ENCODE measurements at places on chromosomes 4 and X. TPM values are rescaled to one million over a fixed set of nuclear protein-coding genes. Genes with fewer than 3 reads are reported as not detected.
A peak's percentile ranks its signal among the peaks of the same experiment; 100 is the strongest.

The FHDC1 gene
- 27.7 TPM for total RNA-seq

The HTRA3 gene
- 2.9 TPM for total RNA-seq

- no peak overlapping the region for H3K27ac ChIP-seq
- H3K36me3 ChIP-seq: no peaks in the 10 kb centered on the region
- no peaks in the 10 kb centered on the region for H3K27me3 ChIP-seq
Observed at GRCh38 chr4:62015043-62015739, 815.1 kb downstream of the ADGRL3 start.

- no peak for DNase-seq
- no peak overlapping the region for H3K4me3 ChIP-seq
- no peak overlapping the region for H3K27ac ChIP-seq
Observed at GRCh38 chr4:165877286-165877685, 4.2 kb downstream of the TLL1 start.

- H3K4me1 ChIP-seq: no peaks in the 10 kb centered on the region
- H3K27ac ChIP-seq: no peak overlapping the region
- no peaks in the 10 kb centered on the region for H3K36me3 ChIP-seq
- no peak for DNase-seq
- H3K4me3 ChIP-seq: no peak overlapping the region
- no peaks in the 10 kb centered on the region for H3K27me3 ChIP-seq
Observed at GRCh38 chrX:134416087-134416486, 43.9 kb upstream of the HPRT1 start.

GRCh38 chr4:66294638-66295037, 624.3 kb upstream of the EPHA5 start:
- H3K4me1 ChIP-seq: no peaks in the 10 kb centered on the region
- H3K27ac ChIP-seq: no peak overlapping the region
- no peaks in the 10 kb centered on the region for H3K36me3 ChIP-seq
- H3K4me3 ChIP-seq: no peak overlapping the region

DNA sequence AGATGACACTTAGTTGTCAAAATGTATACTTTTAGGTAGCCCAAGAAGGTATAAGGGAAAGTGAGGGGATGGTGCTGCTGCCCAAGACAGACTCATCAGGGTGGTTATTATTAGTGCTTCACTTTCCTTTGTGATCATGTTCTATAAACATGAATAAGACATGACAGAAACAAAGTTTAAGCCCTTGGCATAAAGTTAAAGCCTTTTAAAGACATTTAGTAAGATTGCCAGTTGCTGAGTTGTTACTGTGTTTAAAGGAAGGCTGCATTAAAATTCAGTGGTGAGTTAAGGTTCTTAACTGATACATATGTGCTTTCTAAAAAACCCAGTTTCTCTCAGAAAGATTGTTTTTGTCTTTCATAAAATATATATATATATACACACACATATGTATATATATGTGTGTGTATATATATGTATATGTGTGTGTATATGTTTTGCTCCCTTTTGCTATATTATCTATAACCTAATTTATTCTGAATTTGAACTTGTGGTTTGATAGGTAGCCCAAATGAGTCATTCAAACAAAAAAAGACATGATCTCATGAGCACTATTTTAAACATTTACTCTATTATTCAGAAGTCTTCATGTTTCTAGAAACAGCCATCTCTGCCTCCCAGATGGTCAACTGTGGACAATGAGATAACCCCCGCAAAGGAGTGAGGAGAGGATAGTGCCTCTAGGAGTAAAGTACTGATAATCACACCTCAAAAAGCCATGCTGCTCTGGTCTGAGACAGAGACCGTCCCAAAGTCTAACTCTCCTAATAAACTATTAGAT, 98.1 kb upstream of the OTUD4 start:
- no peak overlapping the region for H3K27ac ChIP-seq
- no peak overlapping the region for H3K4me3 ChIP-seq
- no peaks in the 10 kb centered on the region for H3K27me3 ChIP-seq
- no peaks in the 10 kb centered on the region for H3K4me1 ChIP-seq

The BGN gene
- total RNA-seq: 2.1 TPM

GRCh38 chr4:93834249-93835066, 5.9 kb downstream of the ATOH1 start:
- peak overlapping the region; percentile 23 for H3K4me3 ChIP-seq
- peaks cover 50% of the 10 kb centered on the region for H3K27me3 ChIP-seq
- H3K4me1 ChIP-seq: peaks cover 11% of the 10 kb centered on the region
- peak; percentile 79 for DNase-seq
- H3K27ac ChIP-seq: no peak overlapping the region
- no peaks in the 10 kb centered on the region for H3K36me3 ChIP-seq

GRCh38 chr4:36255577-36255976, 11.3 kb upstream of the ARAP2 start:
- H3K27ac ChIP-seq: no peak overlapping the region
- no peaks in the 10 kb centered on the region for H3K27me3 ChIP-seq
- H3K4me3 ChIP-seq: no peak overlapping the region
- no peaks in the 10 kb centered on the region for H3K36me3 ChIP-seq
